Fibroblast of gingiva (primary cell): ENCODE measurements at places on chromosomes 12 and 14.

- no peak for DNase-seq
Observed at GRCh38 chr12:34223640-34224039, 201.3 kb downstream of the ALG10 start.

DNA sequence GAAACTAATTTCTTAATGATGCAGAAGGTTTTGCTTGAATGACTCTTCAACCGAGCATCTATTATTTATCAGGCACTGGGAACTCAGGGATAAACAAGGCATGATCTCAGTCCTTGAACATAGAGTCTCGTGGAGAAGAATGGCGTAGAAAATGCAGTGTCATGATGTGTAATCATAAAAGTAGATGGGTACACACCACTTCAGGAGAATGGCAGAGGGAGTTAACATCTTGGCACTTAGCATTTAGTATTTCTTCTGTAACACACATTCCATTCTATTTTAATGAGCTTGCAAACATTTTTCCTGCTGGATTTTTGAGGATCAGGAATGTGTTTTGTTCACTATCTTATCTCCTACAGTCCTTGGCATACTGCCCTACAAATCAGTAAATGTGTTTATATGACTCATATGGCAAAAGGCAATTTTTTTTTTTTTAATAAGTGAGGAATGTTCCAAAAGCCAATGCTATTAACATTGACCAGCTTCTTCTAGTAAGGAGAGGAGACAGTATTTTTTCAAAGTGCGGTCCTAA is 3.8 kb downstream of the TXNRD1 start:
- DNase-seq = peak; percentile 99

DNA sequence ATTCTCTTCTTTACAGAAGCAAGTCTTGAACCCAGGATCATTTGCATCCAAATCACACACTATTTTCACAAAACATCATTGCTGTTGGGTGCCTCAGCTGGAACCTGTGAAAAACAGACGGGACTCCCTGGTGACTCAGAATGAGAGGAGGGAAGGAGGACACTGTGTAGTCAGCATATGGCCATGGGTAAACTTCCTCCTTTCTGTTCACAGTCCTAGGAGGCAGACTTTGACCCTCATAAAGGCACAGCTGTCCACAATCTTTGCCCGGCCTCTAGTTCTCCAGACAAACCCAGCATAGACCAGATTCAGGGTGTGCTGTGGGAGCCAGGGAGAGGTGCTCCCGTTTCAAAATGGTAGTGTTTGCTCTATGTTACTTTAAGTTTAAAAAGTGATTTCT is 62.0 kb downstream of the DYRK2 start:
- no peak for DNase-seq

- DNase-seq = no peak
Observed at GRCh38 chr12:31605531-31605930, 14.6 kb upstream of the DENND5B start.

DNA sequence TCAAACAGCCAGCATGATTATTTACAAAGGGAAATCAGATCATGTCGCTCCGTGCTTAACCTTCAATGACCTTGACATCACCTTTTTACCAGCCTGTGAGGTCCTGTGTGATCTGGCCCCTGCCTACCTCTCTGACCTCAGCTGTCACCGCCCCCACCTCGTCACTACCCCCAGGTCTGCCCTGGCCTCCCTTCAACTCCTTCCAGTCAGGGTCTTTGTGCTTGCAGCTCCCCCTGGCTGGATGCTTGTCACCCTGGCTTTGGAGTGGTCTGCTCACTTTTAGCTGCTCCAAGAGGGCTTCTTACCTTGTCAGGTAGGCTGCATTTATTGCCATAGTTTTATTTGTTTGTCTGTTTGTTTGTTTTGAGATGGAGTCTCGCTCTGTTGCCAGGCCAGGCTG is 8.2 kb upstream of the MAX start:
- no peak for DNase-seq

DNA sequence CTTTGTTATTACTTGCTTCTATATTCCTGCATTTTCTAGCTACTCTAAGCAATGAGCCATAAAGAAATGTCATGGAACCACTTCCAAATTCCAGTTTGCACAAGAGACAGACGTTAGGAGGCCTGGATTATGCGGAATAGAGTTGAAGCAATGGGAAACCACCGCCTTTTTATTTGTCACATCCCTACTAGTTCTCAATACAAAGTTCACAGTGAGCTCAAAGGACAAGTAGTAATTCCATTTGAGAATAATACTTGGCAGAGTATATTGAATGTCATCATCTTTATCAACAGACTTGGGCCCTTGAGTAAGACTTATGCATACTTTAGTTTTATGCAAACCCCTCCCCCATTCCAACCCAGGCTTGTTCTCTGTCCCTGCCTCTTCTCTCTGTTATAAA is 3.7 kb upstream of the SLC15A5 start:
- peak; percentile 81 for DNase-seq

DNA sequence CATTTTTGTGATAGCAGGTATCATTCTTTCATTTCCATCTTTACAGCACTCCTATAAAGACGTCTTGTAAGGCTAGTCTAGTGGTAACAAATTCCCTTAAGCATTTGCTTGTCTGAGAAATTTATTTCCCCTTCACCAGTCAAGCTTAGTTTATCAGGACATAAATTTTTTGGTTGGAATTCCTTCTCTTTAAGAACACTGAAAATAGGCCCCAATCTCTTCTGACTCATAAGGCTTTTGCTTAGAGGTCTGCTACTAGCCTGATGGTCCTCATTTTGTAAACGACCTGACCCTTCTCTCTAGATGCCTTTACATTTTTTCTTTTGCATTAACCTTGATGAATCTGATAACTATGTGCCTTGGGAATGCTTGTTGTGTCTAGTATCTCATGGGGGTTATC is 20.3 kb downstream of the OLR1 start:
- DNase-seq = no peak

- peak; percentile 19 for DNase-seq
Observed at GRCh38 chr14:67358924-67359774, 455 bp downstream of the ATP6V1D start.

- no peak for DNase-seq
Observed at GRCh38 chr14:31763041-31763440, 201.8 kb downstream of the NUBPL start.

- DNase-seq = peak; percentile 11
Observed at GRCh38 chr12:31205054-31205453, 120.9 kb downstream of the SINHCAF start.

DNA sequence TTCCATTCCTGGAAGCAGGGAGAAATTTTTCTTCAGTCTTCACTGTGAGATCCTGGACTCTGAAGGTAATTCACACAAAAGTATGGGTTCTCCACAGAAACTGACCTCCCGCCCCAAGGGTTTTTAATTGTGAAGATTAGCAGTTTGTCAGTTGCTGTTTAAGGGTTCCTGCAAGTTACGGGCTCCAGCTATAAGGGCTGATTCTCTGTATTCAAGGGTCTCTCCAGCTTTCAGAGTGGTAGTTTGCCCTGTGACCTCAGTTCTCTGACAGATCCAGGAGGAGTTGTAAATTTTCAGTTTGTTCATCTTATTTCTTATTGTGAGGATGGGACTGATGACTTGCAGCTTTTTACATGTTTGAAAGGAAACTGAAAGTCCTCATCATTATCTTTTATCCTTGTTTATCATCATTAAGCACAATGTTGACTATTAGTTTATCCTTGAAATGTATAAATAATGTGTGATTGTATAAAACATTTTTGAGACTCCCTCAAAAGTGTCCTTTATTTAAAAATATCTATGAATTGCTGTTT is 110.9 kb downstream of the SCAF11 start:
- DNase-seq = no peak

- DNase-seq = no peak
Observed at GRCh38 chr12:101855976-101856375, 21.4 kb upstream of the DRAM1 start.

GRCh38 chr14:68575426-68575825 is 217.4 kb downstream of the ZFP36L1 start:
- no peak for DNase-seq

DNA sequence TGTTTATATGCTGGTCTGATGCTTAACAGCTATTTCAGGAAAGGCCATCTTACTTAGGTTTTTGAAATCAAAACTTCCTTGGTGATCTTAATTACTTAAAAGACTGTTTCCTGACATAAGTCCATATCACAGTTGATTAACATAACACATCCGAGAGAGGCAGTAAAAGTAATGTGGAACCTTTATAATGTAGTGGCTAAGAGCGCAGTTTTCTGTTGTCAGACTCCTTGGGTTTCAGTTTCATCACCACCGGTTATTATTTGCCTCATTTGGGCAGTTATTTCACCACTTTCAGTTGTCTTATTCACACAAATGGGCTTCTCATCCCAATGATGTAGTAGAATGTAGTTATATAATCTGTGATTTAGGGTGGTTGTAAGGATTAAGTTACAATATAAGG is 30.9 kb downstream of the TBC1D15 start:
- DNase-seq = no peak

DNA sequence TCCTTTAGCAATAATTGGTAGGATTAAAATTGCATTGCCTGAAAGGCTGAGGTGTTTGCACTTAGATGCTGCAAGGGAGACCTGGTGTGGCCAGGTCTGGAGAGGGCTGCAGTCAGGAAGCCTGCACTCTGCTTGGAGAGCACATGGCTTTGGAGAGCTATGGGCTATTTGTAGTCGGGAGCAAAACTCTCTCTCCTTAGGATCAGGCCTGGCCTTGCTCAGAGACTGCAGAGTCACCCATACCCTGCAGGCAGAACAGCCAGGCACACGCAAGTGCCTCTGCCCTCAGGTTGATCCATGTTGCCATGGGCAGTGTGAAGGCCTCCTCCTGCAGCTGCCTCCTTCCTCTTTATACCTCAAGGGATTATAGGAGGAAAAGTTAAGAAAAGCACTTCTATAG is 26.8 kb downstream of the CKB start:
- no peak for DNase-seq

GRCh38 chr12:22978962-22979361 is 354.0 kb downstream of the ETNK1 start:
- peak; percentile 96 for DNase-seq

DNA sequence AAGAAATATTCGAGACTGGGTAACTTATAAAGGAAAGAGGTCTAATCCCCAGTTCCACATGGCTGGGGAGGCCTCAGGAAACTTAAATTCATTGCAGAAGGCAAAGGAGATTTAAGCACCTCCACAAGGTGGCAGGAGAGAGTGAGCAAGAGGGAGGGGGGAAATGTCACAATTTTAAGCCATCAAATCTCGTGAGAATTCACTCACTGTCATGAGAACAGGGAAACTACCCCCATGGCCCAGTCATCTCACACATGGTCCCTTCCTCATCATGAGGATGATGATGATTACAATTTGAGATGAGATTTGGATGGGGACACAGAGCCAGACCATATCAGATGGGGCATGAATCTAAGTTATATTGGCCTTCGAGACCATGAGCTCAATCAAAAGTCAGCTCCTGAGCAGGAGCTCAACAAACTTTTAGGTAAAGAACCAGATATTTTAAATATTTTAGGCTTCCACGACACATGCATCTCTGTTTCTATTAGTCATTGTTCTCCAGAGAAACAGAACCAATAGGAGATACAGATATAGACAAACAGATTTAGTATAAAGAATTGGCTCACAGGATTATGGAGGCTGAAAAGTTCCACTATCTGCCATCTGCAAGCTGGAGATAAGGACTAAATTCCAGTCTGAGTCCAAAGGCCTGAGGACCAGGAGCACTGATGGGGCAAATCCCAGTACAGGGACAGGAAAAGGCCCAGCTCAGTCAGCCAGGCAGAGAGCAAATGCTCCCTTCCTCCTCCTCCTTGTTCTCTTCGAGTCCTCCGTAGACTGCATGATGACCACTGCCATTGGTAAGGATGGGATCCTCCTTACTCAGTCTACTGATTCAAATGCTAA is 24.9 kb downstream of the DGLUCY start:
- DNase-seq = no peak

- no peak for DNase-seq
Observed at GRCh38 chr12:46950094-46950493, 124.3 kb upstream of the SLC38A4 start.

DNA sequence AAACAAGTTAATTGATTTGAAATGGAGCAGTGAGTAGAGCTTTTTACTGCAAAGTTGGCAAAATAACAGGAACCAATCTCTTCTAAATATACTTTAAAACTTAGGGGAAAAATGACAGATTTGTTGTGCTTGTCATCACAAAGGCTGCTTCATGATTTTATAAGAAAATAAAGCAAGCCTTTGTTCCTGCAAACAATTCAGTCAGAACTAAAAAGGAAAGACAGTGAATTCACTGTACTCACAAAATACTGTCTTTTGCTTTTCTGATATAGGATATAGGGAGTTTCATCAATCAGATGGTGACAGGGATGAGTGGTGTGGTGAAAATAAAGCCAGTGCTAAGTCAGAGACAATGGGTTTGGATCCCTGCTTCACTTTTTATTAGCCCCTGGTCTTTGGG is 126.0 kb downstream of the HELB start:
- no peak for DNase-seq

GRCh38 chr12:129604506-129604905 is 299.3 kb downstream of the TMEM132D start:
- no peak for DNase-seq
